Activated CD4-positive, alpha-beta T cell treated with anti-CD3 and anti-CD28 coated beads, Interleukin-2, amount 50 U/mL, for 4 hours (primary cell): ENCODE measurements at places on chromosomes 4 and X.

- no peak for DNase-seq
Observed at GRCh38 chr4:82232891-82233290, 140.9 kb downstream of the HNRNPD start.

DNA sequence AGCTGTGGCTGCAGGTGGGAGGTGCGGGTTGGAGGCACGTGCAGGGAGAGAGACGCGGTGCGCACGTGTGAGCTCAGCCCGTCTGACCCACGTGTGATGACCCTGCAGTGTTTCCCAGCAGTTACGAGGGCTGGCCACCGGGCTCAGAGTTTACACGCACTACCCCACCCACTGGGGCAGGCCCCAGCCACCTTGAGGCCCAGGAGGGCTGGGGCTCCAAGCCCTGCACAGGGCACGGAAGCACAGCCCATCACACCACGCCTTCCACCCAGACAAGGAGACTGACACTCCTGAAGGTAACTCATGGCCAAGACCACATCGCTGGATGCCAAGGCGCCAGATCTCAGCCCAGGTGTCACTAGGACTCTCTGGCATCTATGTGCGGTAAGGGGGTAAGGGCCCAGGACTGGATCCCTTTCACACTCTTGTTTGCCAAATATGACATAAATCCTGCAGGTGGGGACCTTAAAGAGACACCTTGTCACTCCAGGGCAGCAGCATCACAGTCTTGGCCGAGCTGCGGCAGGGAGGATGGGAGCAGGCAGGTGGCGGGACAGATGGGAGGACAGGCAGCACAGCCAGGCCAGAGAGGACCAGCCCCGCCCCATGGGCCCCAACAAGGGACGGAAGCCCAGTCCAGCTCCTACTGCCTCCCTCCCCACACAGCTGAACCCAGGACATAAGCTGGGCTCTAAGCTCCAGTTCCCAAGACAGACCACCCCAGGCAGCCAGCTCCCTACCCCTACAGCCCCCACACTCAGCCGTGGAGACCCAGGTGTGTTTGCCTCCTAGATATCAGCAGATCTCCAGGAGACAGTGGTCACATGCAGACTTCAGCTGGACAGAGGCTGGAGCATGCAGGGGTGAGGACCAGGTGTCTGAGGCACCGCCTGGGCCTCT lies 56.8 kb downstream of the ZFYVE28 start:
- DNase-seq = no peak

- no peak for DNase-seq
Observed at GRCh38 chr4:15551740-15552446, 82.2 kb downstream of the CC2D2A start.

GRCh38 chrX:30414144-30414543 lies 105.0 kb upstream of the NR0B1 start:
- DNase-seq = no peak

- DNase-seq = no peak
Observed at GRCh38 chr4:151862766-151863165, 102.0 kb upstream of the GATB start.

- no peak for DNase-seq
Observed at GRCh38 chr4:116058129-116058528, 944.7 kb upstream of the NDST4 start.

GRCh38 chr4:128424527-128425497 lies 137.2 kb upstream of the PGRMC2 start:
- DNase-seq = no peak

- no peak for DNase-seq
Observed at GRCh38 chrX:20352504-20352903, 85.8 kb upstream of the RPS6KA3 start.
